ENCODE measurements at places on chromosomes 4 and X.

GRCh38 chr4:184274286-184274951 is 56.7 kb upstream of the ENPP6 start:
- DNase-seq, result no peak

GRCh38 chr4:88759039-88759894 is 61.6 kb upstream of the NAP1L5 start:
- DNase-seq, result peak; percentile 84

- no peak for DNase-seq
Observed at GRCh38 chr4:26351685-26352084, 30.9 kb downstream of the RBPJ start.

DNA sequence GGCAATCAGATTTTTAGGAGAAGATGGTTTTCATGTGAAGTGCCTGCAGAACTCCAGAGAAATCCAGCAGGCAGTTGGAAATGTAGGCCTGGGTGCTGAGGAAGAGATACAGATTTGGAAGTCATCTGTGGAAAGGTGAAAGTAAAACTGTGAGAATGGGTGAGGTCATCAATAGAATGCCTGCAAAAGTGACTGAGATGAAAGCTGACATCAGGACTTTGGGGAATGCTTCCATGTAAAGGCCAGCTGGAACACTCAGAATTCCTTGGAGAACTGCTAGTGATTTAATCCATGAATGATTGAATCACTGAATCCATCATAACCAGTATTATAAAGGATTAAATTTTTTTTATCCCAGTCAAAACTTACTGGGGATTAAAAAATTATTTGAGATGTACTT is 124.5 kb upstream of the GIMD1 start:
- no peak for DNase-seq

GRCh38 chr4:88286897-88287296 is 2.5 kb upstream of the PPM1K start:
- no peak for DNase-seq

DNA sequence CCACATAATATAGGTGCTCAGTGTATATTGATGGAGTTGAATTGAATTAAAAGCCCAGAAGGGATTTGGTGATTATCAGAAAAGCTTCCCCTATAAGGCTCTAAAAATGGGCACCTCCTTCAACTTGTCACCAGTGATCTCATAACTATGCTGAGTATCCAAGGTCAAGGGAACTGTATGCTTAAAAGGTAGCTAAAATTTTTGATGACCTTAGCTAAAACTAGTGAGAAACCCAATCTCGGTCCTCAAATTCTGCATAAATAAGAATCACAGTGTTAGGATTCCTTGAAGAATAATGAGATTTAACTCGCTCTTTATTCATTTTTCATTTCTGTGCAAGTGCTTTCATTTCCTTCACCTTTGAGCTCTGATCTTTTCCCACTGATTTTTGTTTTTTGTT is 87.7 kb upstream of the AP1S2 start:
- no peak for DNase-seq

GRCh38 chrX:106948641-106949040 is 28.4 kb downstream of the CLDN2 start:
- no peak for DNase-seq

GRCh38 chr4:81796790-81797528 is 325.3 kb upstream of the RASGEF1B start:
- DNase-seq, result no peak

DNA sequence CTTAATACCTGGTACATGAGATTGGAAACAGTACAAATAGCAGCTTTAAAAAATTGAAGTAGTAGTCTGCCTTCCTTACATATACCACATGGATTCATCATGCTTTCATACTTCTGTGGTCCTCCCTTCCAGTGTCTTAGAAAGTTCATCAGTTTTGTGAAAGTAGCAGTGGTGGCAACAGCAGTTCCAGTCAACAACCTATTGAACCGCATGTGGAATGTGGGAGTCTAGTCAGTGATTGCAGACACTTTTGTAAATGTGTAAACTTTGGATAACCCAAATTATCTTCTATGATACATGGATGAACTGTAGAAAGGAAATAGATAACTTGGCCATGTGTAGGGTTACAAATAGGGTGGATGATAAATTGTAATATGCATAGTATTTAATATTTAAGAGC is 34.1 kb downstream of the FNIP2 start:
- no peak for DNase-seq

DNA sequence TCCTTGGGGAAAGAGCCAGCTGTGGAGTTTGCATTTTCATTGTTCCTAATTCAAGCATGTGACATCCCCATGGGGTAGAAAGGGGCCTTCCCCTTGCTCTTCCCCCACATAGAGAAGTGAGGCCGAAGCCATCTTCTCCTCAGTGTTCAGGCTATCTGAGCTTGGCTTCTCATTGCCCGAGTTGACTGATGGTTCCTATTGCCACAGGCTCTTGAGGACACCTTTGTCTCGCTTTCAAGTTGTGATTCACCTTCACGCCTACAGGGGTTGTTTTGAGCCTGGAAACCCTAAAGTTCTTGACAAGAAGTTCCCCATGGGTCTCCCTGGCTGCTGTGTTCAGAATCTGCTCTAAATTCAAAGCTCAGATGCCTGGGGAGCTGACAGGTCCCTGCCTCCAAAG is 25.0 kb downstream of the CCNQ start:
- no peak for DNase-seq

DNA sequence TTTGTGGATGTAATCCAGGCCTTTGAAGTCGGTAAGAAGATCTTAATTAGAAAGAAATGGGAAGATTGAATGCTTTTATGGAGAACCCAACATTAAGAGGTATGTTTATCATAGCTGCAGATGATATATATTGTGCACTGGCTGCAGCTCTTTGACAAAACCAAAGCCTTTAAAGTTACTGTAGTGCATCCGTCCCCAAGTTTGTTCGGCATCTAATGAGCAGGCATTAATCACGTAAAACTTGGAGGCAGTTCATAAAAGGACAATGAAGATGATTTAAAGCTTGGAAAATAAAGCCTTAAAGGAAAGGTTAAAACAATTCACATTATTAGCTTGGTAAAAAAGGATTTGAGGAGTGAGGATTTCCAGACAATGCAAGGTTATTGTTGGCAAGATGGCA is 150.8 kb upstream of the ARX start:
- DNase-seq, result no peak

DNA sequence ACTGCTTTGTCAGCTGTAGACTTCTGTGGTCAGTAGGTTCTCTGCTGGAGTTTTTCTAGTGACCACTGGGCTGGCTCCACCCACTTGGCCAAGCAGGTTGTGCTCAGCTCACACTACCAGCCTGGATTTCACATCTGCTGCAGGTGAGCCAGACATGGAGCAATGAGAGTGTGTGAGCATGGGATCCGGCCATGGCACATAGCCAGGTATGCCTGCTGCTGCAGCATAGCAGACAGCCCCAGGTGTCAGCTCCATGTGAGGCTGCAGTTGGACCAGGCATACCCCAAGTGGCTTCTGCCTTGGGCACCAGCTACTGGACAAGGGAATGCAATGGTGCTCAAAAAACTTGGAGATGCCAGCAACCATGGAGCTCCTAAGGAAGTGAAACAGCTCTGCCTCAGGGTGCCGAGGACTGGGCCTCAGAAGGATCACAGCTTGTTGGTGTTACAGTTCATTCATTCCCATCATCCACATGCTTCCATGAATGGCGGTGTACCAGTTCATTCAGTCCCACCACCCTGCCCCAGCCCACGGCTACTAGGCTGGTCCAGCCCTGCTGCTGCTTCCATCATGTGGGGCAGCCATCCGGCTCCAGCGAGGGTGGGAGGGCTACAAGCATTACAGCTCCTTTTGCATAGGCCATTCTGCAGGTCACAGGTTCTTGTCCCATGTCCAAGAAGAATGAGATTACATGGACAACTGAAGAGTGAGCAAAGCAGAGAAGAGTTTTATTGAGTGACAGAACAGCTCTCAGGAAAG is 389.1 kb upstream of the PCDH7 start:
- no peak for DNase-seq

- no peak for DNase-seq
Observed at GRCh38 chrX:119231936-119232445, 4.1 kb upstream of the PGRMC1 start.

DNA sequence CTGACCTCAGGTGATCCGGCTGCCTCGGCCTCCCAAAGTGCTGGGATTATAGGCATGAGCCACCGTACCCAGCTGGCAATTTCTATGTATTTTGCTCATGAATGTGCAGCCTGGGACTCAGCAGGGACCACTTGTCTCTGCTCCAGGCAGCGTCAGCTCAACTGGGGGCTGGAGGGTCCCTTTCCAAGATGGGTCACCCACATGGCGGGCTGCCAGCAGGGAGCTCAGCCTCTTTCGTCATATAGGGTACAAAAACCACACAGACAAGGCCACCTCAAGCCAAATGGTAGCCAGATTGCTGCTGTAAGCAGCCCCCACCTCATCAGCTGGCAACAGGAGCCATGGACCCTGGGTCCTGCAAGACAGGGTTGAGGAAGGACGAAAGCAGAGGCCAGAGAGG is 2.4 kb upstream of the CLDN24 start:
- DNase-seq, result no peak

DNA sequence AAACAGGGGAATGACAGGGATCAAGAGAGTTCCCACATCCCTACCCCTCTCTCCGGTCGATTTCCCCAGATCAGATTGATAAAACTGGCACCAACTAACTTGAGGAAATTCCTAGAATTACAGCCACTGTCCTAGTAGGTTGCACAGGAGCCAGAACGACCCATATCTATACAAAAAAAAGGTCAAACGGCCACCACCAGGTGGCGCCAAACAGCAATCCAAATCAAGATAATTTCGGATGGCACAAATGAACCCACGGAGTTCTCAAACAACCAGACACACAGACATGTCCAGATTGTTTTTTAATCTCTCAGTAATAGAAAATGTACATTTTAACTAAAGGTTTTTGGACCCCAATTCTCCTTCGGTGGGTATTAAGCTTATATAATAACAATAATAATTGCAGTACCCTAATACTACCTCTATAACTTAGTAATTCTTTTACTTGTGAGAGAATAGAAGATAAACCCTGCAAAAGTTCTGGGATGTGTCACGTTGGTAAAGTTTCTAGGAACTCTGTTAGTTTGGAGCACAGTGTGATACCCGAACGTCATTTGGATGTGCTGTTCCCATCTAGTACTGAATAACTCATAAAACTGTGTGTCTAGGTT is 212.6 kb downstream of the SPOCK3 start:
- peak; percentile 80 for DNase-seq

- no peak for DNase-seq
Observed at GRCh38 chr4:119053245-119053644, 82.4 kb upstream of the MYOZ2 start.

GRCh38 chr4:75004755-75005668 is 72.1 kb downstream of the PARM1 start:
- peak; percentile 65 for DNase-seq

GRCh38 chr4:125369098-125369497 is 54.3 kb downstream of the FAT4 start:
- DNase-seq, result no peak

DNA sequence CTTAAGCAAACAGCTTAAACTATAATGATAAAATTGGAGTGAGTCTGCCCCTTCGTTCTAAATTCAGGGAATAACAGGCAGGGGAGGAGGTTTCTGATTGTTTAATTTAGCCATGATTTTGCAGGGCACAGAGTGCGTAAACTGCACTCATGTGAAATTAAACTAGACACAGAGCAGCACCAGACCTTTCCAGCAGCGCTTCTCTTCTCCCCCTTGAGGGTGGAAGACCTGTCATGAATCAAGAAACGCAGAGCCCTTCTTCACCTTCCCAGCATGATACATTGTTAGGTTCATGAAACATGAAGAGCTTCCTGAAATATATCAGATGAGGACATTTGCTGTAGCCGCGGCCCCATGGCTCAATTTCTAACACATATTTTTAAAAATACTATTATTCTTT is 63.1 kb downstream of the FAM114A1 start:
- DNase-seq, result no peak

GRCh38 chr4:42501624-42502401 is 104.5 kb downstream of the SHISA3 start:
- no peak for DNase-seq

DNA sequence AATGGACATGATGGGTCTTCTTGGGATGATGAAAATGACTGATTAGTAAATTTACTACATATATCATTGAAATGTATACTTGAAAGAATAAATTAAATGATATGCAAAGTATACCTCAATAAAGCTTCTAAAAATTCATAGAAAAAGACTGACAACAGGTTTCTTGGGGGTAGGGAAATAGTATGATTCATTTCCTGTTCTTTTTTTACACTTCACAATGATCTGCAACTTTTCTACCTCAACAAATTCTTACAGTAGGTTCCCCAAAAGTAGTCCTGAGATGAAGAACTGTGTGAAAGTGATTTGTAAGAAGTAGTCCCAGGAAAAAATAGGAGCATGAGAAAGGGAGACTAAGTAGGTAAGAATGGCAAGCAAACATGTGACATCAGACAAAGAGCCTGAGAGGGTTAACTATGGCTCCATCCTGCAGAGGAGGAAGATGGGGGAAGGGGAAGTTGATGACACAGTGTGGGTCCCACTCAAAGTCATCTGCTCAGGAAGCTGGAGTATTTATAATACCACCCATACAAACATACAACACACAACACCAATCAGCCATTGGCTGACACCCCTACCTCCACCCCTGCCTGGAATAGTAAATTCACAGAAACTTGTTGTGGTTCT is 73.9 kb downstream of the ARHGAP6 start:
- DNase-seq, result no peak

GRCh38 chr4:13117185-13117584 is 367.0 kb downstream of the RAB28 start:
- no peak for DNase-seq

- no peak for DNase-seq
Observed at GRCh38 chr4:20696815-20697214, 3.4 kb upstream of the PACRGL start.

- DNase-seq, result no peak
Observed at GRCh38 chr4:97845758-97846157, 297.5 kb downstream of the STPG2 start.

DNA sequence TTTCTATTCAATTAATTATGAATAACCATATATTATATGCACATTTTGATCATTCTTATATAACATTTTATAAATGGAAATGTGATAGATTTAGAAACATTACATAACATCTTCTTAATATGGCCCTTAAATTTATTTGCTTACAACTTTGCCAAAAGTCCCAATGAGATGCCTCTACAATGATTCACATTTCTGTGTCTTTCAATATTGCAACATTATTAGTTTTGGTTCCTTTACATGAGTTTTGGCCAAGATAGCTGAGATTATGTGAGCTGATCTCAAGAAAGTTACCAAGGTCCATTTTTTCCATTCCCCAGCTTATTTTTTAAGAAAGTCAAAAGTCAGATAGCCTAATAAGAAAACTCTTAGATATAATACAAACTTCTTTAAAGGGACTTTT is 361.2 kb downstream of the PCDH7 start:
- no peak for DNase-seq

GRCh38 chrX:10110316-10110935 is 46.3 kb upstream of the CLCN4 start:
- DNase-seq, result no peak

- DNase-seq, result no peak
Observed at GRCh38 chr4:168791376-168791775, 218.7 kb downstream of the CBR4 start.

GRCh38 chr4:72314869-72315268 is 254.2 kb downstream of the ADAMTS3 start:
- no peak for DNase-seq

Data from posterior cingulate gyrus (tissue), 11 donors.